ENCODE measurements at places on chromosomes 2 and 18.

DNA sequence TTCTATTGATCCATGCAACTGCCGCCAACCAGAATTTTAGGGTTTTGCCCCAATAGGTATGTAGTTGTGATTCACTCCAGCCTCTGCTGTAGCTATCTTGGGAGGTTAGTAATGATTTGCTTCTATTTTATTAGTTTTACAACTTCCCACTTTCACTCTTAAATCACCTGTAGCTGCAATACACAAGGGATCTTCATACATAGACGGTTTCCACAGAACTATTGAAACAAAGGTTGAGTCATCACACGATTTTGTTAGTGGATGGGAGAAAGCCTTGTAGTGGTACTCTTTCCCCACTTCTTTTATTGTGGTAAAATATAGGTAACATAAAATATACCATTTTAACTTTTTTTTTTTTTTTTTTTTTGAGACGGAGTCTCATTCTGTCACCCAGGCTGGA is 104.2 kb upstream of the SPRED2 start:
- no peak for DNase-seq

- DNase-seq: no peak
Measured at GRCh38 chr2:219406861-219407230, 11.3 kb upstream of the DES start.

DNA sequence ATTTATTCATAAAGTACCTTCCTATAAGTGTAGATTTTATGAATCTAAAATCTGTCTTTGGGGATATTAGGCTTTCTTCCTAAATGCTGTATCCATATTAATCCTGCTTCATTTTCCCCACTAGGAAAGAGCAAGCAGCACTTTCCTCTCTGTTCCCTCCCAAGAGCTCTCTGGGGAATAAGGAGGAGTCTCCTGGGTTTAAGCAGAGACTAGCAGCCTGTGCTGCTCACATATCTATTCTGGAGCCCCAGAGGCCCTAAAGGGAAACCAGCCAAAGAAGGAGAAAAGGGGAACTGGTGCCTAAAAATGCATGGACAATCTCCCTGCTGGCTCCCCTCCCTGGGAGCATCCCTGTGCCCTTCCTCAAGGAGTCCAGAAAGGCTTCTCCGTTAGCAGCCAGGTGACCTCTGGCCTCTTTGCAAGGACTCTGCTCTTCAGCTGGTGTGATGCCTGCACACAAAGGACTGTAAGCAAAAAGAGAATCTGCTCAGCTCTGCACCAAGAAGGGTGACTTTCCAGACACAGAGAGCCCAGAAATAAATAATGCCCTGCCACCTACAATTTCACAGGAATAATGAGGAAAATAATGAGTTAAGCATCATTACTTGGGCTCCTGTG is 270.6 kb downstream of the SS18 start:
- no peak for DNase-seq

GRCh38 chr2:215982465-215982875 is 30.9 kb downstream of the MREG start:
- DNase-seq: no peak

DNA sequence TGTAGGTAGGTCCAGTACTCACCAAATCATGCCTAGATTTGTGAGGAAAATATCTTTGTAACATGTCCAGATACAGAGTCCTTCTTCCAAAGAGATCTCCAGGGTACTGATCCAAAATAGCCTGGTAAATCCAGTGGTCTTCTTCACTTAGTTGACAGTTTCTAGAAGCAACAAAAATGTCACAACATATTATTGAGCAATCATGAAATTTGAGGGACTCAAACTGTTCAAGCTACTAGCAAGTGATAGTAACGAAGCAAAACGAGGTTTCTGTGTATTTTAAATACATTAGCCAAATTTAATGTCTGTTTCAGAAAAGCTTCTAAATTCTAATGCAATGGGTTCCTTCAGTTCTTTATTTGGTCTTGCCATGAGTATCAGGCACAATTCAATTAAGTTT is 142.8 kb downstream of the CCDC148 start:
- DNase-seq: no peak

Data from activated naive CD4-positive, alpha-beta T cell treated with anti-CD3 and anti-CD28 coated beads, Interleukin-2, amount 50 U/mL, for 16 hours (primary cell).